ENCODE measurements at places on chromosomes 6 and 20. TPM values are rescaled to one million over a fixed set of nuclear protein-coding genes. Genes with fewer than 3 reads are reported as not detected.

The PXDC1 gene
- not detected for polyA plus RNA-seq

The MCM9 gene
- polyA plus RNA-seq, result 9.3 TPM

The ACSS1 gene
- polyA plus RNA-seq, result 45.2 TPM

DNA sequence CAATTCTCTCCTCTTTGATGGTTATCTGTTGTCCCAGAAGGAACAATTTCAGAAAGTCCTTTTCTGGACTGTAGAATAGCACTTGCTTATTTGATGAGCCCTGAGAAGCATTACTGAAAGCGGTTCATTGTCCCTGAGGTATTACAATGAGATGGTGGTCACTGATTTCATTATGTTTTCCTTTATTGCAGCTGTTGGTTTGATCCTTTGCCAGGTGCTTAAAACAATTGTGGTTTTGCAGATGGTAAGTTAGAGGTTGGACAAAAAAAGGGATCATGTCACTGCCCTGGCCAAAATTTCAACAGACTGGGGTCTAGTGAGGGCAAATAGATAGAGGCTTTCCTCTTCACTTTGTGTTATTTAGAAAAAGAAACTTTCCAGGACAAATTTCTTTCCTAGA is 61.9 kb downstream of the ESR1 start:
- H3K27ac ChIP-seq, result no peak overlapping the region
- no peak for DNase-seq
- no peaks in the 10 kb centered on the region for H3K36me3 ChIP-seq
- H3K4me1 ChIP-seq, result no peaks in the 10 kb centered on the region
- H3K27me3 ChIP-seq, result no peaks in the 10 kb centered on the region

DNA sequence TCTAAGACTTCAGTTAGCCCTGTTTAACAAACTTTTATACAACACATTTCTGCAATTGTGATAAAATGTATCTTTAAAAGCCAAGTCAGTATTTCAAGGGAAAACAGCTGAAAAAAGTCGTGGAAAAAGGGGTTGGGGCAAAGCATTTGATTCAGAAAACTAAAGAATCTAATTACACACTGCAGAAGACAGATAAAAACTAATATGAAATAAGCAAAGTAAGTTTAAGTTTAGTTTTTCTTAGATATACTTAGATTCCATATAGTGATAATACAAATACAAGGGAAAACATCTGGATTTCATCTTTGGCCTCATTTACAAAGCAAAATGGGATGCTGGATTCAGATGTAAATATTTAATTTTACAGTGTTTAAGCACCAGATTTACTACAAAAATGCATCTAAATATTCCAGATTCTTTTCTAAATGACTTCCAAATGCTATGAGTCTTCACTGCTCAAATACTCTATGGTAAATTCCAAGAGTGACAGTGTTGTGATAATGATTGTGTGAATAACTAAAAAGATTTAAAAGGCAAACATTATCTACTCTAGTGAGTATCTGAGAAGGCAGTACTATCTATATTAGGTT is 1.5 kb upstream of the ADNP start:
- no peaks in the 10 kb centered on the region for H3K27me3 ChIP-seq
- peak overlapping the region; percentile 99 for H3K27ac ChIP-seq
- H3K4me1 ChIP-seq, result peaks cover 31% of the 10 kb centered on the region
- DNase-seq, result no peak
- H3K4me3 ChIP-seq, result peak overlapping the region; percentile 93
- peaks cover 50% of the 10 kb centered on the region for H3K36me3 ChIP-seq

DNA sequence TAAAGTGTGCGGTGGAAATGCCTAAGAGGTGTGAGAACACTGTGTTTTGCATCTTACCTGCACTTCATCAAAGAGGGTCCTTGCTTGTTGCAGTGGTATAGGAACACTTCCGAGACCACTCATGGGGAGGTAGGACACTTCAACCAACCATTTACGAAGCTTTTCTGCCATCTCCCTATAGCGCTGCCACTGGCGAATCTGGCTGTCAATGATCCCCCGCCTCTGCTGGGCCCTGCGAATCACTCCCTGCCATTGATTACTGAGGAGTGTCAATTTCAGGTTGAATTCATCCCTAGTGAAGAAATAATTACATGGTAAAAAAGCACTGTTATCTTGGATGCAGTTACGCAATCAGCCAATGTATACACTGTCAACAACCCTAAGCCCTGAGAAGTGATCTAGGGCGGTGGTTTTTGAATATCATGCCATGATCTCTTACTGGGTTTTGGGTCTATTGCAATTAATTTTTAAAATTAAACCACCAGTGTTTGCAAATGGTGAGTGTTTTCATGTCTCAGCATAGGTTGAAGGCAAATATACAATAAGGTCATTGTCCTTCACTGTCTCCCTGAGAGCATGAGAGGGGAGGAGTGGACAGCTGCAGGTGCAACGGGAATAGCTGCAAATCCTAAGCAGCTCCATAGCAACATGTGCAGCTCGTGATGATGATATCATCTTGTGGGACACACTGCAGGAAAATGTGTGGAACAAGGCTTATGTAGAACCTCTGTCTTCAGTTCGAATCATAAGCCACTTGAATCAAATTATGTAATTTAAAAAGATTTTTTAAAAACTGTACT is 400.6 kb downstream of the ESR1 start:
- DNase-seq, result no peak
- no peaks in the 10 kb centered on the region for H3K27me3 ChIP-seq
- peaks cover 4% of the 10 kb centered on the region for H3K4me1 ChIP-seq
- H3K4me3 ChIP-seq, result no peak overlapping the region
- H3K36me3 ChIP-seq, result peaks cover 87% of the 10 kb centered on the region
- H3K27ac ChIP-seq, result peak overlapping the region; percentile 19

- DNase-seq, result no peak
- no peak overlapping the region for H3K27ac ChIP-seq
- no peaks in the 10 kb centered on the region for H3K36me3 ChIP-seq
- H3K4me3 ChIP-seq, result no peak overlapping the region
- H3K4me1 ChIP-seq, result no peaks in the 10 kb centered on the region
- peaks cover 9% of the 10 kb centered on the region for H3K27me3 ChIP-seq
These were observed 29.7 kb upstream of the ENPP1 start for GRCh38 chr6:131778169-131778568.

GRCh38 chr20:17825960-17826843 is 126.4 kb downstream of the BANF2 start:
- H3K27ac ChIP-seq, result no peak overlapping the region
- no peaks in the 10 kb centered on the region for H3K4me1 ChIP-seq
- H3K27me3 ChIP-seq, result no peaks in the 10 kb centered on the region
- no peaks in the 10 kb centered on the region for H3K36me3 ChIP-seq
- DNase-seq, result no peak

Data from naive thymus-derived CD8-positive, alpha-beta T cell (primary cell).